ENCODE measurements at places on chromosomes 5 and 9. TPM values are rescaled to one million over a fixed set of nuclear protein-coding genes. Genes with fewer than 3 reads are reported as not detected.

DNA sequence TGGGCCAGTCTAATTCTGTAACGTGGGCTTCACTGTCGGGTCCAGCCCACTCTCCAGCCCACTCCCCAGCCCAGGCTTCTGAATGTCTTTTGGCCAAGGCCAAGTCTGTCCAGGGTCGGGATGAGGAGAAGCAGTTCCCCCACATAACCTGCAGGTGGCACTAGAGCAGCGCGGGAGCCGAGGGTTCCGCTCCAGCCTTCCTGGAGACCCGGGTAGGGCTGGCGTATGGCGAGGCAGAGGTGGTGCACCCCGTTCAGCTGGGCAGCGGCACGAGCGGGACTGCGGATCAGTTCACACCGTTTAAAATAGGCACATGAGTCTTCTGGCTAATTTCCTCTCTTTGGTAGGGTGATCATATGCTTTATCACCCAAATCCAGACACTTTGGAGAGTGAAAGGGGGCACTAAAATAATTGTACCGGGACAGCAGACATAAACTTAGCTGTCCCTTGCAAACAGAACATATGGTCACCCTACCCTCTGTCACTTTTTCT is 185.9 kb downstream of the MSX2 start:
- DNase-seq, result peak; percentile 3

- DNase-seq, result no peak
Observed at GRCh38 chr9:84285381-84285780, 55.2 kb downstream of the SLC28A3 start.

The NME5 gene
- total RNA-seq, result 1.1 TPM

The PCDHGA10 gene
- 3.1 TPM for total RNA-seq

The IFNA13 gene
- total RNA-seq, result not detected

- DNase-seq, result no peak
Observed at GRCh38 chr9:136133959-136134484, 15.3 kb upstream of the TMEM250 start.

The EGR1 gene
- total RNA-seq, result 1.2 TPM

The C9orf85 gene
- 8.8 TPM for total RNA-seq

GRCh38 chr5:140205216-140205615 is 30.2 kb downstream of the CYSTM1 start:
- peak; percentile 41 for DNase-seq

- DNase-seq, result no peak
Observed at GRCh38 chr5:78269088-78269703, 25.3 kb downstream of the AP3B1 start.

DNA sequence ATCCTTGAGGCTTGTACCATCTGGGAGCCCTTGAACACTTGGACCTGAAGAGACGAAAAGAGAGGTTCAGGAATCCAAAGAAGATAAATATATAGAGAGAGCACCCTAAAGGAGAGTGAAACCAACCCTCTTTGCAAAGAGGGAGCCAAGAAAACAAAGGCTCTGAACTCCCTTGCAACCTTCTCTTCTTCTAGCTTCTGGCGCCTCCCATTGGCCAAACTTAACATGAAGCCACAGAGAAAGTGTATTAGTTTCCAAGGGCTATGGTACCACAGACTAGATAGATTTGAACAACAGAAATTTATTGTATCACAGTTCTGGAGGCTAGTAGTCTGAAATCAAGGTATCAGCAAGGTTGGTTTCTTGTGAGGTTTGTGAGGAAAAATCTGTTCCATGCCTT is 175.1 kb downstream of the HCN1 start:
- no peak for DNase-seq

DNA sequence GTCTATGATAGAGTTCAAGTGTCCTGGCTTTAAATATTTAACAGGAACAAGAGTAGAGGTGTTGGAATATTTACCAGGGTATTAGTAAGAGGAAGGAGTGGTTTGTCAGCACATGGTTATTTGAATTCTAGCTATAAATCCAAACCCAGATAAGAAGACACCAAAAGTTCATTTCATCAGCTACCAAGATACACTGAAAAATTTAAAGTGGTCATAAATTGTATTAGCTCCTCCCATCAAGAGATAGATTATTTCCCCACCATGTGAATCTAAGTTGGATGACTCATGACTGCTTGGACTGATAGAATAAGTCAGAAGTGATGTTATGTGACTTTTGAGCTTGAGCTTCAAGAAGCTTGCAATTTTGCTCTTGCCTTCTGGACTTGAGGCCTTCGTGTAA is 72.1 kb upstream of the GRAMD2B start:
- DNase-seq, result no peak

DNA sequence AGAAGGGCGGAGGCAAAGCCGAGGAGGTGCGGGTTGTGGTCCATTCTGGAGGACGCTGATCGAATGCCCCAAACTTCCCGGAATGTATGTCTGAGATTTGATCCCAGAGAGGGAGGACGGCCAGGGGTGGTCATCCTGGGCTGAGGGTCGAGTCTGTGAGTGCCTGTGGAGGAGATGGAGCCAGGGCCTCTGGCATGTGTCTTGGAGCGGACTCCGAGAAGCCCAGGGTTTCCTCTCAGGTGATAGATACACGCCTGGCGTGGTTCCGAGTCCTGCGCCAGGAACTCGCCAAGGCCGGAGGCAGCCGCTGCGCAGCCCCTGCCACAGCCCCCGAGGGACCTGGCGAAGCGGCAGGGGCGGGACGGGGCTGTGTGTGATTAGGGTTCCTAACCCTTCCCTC is 363 bp downstream of the ZNF454 start:
- DNase-seq, result no peak

DNA sequence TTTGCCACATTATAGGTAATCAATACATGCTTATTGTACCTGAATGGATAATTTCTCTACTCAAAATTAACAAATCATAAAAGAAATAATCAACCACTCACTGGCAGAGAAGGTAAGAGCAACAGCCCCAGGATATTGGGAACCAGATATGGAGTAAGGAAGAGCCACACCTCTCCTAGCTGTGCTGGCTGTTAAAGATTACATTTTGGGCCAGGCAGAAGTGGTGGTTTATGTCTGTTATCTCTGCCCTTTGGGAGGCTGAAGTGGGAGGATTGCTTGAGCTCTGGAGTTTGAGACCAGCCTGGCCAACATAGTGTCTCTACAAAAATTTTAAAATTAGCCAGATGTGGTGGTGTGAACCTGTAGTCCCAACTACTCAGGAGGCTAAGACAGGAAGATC is 56.4 kb downstream of the BHMT start:
- DNase-seq, result no peak

The TICAM2 gene
- total RNA-seq, result 2.1 TPM

The FRMPD1 gene
- not detected for total RNA-seq

GRCh38 chr5:59149271-59149670 is 566.4 kb downstream of the RAB3C start:
- no peak for DNase-seq

- no peak for DNase-seq
Observed at GRCh38 chr5:10854506-10855277, 93.7 kb upstream of the DAP start.
